Stimulated activated CD8-positive, alpha-beta memory T cell treated with anti-CD3 and anti-CD28 coated beads, Interleukin-7, amount 100 ng/mL, for 48 hours (primary cell): ENCODE measurements at places on chromosomes 1 and 21.

DNA sequence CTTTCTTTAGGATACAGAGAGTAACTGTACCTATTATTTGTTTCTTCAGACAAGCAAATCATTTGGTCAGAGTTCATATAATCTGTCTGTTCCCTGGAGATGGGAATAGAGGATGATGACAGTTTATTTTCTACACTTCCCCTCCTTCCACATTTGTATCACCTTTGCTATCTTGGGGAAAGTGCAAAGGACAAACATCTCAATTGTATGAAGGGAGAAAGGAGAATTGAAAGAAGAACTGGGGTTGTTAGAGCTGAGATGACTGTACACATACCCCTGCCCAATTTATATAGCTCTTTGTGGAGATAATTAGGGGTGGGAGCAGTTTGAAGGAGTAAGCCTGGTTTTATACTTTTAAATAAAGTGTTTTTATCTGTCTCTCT is 14.0 kb downstream of the POLR3GL start:
- no peak for DNase-seq

GRCh38 chr1:97053268-97053667 is 331.7 kb downstream of the PTBP2 start:
- DNase-seq: no peak

DNA sequence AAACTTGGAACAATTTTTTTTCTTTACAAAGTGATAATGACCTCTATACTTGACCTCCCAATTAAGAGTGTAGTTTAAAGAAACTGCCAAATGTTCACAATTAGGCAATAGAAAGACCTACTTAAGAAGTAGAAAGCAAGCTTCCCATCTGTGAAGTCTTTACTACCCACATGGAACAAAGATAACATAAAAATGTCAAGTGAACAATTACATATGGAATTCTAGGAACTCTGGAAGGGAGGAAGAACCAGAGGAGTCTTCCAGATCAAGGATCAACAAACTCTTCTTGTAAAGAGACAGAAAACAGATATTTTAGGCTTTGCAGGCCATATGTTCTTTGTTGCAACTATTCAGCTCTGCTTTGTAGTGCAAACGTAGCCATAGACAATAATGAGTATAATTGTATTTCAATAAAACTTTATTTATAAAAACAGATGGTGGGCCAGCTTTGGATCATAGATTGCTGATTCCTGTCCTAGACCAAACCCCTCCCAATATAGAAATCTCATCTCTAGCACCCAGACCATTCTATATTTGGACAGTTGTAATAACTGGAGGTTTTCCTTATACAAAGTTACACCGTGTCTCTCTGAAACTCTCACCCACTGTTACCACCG is 68.4 kb upstream of the MAGI3 start:
- DNase-seq: no peak

- no peak for DNase-seq
These were observed 154.3 kb downstream of the PDE4B start for GRCh38 chr1:65946960-65947359.

GRCh38 chr1:156148216-156148615 is 5.2 kb upstream of the SEMA4A start:
- no peak for DNase-seq

- no peak for DNase-seq
These were observed 206.0 kb downstream of the LYPLAL1 start for GRCh38 chr1:219379691-219380090.
